ENCODE measurements at places on chromosomes 11 and 22.

DNA sequence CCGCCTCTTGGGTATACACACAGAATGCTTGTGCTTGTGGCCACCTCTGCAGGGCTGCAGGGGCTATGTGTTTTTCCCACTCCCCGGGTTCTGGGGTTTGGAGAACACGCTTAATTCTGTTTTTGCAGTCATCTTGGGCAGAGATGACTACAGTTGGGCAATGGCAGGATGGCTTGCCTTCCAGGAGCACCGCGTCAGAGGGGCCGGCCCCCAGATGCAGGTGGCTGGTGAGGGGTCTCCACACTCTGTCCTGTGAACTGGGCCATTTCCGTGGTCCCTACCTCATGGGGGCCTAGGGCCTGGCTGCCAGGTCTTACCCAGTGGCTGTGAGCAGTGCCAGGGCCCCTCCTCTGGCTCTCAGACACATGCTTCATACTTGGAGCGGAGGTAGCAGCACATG, 68.3 kb downstream of the CTTN start:
- no peak for DNase-seq
- H3K27ac ChIP-seq = no peak overlapping the region
- no peaks in the 10 kb centered on the region for H3K36me3 ChIP-seq
- H3K4me1 ChIP-seq = no peaks in the 10 kb centered on the region

DNA sequence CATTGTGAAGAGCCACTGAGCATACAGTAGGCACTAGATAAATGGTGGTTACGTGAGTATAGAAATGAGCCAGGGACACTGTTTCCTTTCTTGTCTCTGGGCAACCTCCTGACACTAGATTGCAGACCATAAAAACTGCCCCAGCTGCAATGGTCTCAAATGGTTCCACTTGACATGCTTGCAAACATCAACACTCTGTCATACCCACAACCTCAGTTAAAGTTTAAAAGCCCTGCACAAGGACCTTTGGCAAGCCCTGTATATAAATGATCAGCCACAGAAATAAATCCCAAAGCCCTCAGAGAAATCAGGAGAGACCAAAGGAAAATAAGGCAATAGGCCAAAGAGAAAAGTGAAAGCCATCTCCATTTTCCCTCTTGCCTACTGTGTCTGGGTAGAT, 20.7 kb downstream of the PLEKHA7 start:
- no peak overlapping the region for H3K4me3 ChIP-seq
- H3K27ac ChIP-seq = no peak overlapping the region
- H3K27me3 ChIP-seq = no peaks in the 10 kb centered on the region
- DNase-seq = no peak
- no peaks in the 10 kb centered on the region for H3K36me3 ChIP-seq

DNA sequence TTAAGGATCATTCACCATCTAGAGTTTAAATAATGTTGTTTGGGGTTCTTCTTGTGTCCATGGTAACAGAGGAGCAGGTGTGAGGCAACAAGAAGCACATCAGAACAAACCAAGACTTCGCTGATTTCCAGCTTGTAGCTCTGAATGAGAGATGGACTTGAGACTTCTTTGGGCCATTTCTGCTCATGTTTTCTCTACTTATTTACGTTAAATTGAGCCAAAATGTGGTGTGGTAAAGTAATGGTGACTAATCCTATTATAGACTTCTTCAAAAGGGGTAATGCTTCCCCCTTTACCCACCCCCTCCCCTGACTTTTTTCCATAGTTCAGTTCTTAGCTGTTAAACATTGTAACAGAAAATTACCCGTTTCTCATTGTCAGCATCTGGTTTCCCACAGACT, 65.2 kb downstream of the CSTPP1 start:
- H3K27me3 ChIP-seq = no peaks in the 10 kb centered on the region
- H3K4me3 ChIP-seq = no peak overlapping the region

DNA sequence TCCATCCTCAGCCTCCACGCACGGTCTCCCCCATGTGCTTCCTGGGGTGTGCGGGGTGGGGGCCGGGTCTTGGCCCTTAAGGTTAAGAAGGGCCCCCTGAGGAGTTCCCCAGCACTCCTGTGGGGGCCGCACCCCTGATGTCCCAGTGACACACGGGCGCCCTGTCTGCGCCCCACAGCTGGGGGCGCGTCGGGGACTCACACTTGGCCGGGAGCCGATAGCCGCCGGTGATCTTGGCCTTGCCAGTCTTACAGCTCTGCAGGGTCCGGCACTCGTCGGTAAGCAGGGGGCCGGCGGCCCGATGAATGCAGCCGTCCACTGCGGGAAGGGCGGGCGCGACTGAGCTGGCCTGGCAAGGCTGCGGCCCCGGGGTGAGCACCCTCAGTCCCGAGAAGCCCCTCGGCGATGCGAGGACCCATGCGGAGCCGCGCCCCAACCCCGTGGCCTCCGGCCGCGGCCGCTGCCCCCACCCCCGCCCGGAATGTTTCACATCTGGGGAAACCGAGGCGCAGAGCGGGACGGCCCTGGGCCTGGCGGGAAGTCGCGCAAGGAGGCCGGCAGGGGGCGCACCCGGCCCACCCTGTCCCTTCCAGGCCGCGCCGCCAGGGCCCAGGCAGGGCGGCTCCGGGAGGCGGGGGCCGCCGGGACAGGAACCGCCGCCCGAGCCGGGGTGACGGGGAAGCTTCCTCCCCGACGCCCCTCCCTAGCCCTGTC, 13.9 kb downstream of the OTUB1 start:
- peak; percentile 72 for DNase-seq
- H3K27ac ChIP-seq = no peak overlapping the region
- H3K27me3 ChIP-seq = peaks cover 4% of the 10 kb centered on the region

Measured in activated CD4-positive, alpha-beta T cell treated with anti-CD3 and anti-CD28 coated beads, Interleukin-2, amount 10 ng/mL, durations not matched to agents 7 days and 5 days (primary cell).